ENCODE measurements at places on chromosomes 1 and 21.

- DNase-seq = no peak
Observed at GRCh38 chr1:173663159-173663558, 6.5 kb downstream of the ANKRD45 start.

DNA sequence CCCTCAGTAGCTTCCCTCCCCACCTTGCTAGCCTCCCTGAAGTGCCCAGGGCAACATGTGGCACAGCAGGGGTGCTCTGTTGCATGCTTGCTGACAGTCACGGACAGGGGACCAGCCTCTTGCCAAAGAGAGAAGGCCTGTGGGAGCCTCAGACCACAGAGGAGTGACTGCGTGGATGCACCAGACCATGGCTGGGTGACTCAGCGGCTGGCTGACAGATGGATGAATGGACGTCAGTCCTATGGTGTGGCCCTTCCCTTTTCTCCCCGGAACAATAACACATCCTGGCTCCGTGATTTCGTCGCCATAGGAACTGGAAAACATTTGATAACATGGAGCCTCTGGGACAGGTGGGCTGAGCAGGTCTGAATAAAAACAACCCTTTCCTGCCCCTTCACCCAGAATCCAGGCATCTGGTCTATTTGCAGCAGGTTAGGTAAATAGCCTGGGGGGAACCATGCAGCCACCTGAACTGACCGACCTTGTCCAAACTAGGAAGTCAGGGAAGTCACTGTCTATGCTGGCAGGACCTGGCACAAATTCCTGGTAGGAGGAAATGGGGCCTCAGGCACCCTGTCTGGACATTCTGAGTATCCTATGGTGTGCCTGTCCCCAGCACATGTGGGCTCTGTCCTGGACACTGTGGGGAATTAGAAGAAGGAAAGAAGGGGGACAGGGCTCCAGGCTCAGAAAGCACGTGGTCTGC, 53.3 kb downstream of the NENF start:
- no peak for DNase-seq

DNA sequence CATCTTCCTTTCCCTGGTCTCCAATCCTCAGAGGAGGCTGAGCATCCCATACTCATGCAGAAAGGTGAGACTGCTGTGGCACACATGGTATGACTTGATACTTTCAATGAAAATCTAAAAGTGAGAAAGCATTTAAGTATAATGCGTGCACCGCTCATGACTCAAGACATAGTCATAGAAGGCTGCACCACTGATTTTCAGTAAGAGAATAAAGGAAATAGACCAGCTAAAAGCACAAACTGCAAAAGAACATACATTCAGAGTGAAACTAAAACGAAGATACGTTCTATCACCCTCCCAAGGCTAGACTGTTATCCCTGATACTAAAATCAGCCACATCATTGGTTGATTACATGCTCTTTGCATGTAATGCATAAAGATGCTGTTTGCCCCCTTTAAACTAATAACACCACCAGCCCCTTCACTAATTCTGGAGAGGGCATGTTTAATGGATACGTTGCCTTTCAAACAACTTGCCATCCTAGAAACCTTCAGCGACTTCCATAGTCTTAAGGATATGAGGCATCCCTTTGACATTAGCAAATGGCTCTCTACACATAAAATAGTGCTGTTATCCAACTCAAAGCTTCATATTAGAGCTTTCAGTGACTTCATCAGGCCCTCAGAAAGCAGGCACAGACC, 2.1 kb downstream of the PLD5 start:
- no peak for DNase-seq

GRCh38 chr1:69587391-69587790, 19.7 kb downstream of the LRRC7 start:
- DNase-seq = no peak

DNA sequence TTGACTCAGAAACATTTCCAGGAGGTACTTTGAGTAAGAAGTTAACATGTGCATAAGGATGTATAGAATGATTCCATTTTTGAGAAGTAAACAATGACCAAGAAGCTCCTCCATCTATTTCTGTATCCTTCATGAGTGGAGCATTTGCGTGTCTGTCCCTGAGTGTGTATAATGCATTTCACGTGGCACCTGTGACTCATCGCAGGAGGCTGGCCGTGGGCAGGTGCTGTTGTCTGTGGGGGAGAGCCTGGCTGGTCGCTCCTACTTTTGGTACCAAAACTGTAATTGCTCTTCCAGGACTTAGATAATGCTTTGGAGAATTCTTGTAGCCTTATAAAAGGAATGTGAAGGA, 16.5 kb downstream of the SLC37A1 start:
- DNase-seq = peak; percentile 37

DNA sequence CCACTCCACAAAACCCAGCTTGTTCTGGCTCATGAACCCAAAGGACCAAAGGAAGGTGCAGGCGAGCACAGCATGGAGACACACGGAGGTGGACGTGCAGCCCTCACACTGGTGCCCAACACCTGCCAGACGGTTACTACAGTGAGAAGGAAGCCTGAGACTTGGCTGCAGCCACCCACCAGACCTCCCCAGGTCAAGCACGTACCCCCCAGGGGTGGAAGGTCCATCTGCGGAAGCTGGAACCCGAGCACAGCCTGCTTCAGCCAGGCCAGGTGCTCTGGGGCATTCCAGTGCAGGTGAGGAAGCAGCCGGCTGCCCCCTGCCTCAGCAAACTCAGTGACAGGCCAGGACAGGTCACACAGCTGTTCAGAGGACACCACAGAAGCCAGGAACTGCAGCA, 16.0 kb upstream of the LSS start:
- DNase-seq = no peak

DNA sequence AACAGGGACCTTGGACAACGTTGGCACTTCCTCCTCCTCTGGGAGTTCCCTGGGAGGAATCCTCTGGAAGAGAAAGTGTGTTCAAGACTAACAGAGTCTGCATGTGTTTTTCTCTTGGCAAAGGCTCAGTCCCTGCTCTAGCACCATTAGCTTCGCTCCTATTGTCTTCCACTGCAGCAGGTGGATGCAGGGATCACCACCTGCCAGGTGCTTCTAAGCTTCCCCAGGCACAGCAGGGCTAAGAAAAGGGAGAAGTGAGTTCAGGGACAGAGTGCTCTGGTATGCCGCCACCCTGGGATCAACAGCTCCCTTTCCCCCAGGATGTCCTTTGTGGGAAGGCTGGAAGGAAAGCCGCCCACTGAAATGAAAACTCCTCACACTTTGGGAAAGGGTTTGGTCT, 43.9 kb upstream of the IL20 start:
- no peak for DNase-seq

DNA sequence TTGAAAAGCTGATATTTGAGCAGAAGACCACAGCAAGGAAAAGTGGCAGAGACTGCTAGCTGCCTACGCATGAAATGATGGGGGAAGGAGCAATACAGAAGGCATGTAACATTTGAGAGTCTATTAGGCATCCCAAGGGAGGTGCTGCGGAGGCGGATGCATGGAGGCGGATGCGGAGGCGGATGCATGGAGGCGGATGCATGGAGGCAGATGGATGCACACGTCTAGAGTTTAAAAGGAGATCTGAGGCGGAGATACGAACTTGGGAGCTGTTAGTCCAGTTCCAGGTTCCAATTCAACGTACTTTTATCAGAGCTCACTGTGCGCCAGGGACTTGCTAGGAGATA, 744 bp upstream of the DDX20 start:
- DNase-seq = peak; percentile 25

GRCh38 chr1:65259816-65260215, 49.5 kb upstream of the DNAJC6 start:
- no peak for DNase-seq

DNA sequence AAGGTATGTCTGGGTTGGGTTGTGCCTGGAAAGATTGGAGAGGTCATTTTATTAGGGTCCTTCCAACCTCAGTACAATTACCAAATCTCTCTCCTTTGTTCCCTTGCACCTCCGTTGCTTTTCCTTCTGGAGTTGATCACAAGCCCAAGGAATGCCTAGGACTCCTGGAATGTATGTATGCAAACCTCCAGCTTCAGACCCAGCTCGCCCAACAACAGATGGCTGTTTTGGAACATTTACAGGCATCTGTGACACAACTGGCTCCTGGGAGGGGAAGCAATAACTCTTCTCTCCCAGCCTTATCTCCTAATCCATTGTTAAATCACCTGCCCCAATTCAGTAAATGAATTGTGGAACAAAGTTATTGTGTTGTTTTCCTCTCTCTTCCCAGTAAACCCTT, 8.3 kb downstream of the TSACC start:
- no peak for DNase-seq

DNA sequence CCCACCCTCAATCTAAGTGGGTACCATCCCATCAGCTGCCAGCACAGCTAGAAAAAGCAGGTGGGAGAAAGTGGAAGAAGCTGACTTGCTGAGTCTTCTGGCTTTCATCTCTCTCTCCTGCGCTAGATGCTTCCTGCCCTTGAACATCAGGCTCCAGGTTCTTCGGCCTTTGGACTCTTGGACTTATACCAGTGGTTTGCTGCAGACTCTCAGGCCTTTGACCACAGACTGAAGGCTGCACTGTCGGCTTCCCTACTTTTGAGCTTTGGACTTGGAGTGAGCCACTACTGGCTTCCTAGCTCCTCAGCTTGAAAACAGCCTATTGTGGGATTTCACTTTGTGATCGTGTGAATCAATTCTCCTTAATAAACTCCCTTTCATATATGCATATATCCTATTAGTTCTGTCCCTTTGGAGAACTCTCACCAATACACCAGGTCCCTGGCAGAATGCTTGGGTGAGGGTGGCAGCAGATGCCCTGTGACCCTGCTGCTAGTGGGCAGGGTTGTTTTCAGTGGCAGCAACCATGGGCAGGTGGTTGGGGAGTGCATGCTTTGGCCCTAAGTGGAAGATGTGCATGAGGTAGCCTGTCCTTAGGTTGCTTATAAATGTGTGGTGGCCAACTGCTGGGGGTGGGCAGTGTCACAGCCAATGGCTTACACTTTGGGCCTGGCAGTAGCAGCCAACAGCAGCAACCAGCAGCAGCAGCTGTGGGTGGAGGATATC, 10.8 kb upstream of the ADAM30 start:
- no peak for DNase-seq

- DNase-seq = no peak
Observed at GRCh38 chr1:117599286-117600221, 6.3 kb upstream of the TENT5C start.

GRCh38 chr21:33265664-33266049, 510 bp upstream of the IL10RB start:
- DNase-seq = no peak

- DNase-seq = no peak
Observed at GRCh38 chr1:58883037-58883887, 99.4 kb upstream of the JUN start.

DNA sequence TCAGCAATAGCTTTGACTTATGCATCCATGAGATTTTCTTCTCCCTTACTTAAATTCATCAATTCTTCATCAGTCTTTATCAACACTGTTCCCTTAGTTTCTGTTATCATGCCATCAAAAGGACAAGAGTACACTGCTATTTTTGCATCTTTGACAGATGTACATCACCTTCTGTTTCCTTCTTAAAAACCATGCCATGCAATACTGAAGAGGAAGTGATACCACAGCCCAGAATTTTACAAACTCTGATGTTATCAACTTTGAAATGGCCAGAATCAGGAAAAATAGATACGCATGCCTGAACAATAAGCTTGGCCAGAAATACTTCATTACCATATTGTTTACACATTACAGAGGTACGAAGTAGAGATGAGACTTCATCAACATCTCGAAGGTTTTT, 21.1 kb downstream of the FMO5 start:
- no peak for DNase-seq

GRCh38 chr21:25409978-25410377, 197.3 kb downstream of the MRPL39 start:
- DNase-seq = no peak

GRCh38 chr21:38840456-38841300, 34.9 kb downstream of the ETS2 start:
- no peak for DNase-seq

DNA sequence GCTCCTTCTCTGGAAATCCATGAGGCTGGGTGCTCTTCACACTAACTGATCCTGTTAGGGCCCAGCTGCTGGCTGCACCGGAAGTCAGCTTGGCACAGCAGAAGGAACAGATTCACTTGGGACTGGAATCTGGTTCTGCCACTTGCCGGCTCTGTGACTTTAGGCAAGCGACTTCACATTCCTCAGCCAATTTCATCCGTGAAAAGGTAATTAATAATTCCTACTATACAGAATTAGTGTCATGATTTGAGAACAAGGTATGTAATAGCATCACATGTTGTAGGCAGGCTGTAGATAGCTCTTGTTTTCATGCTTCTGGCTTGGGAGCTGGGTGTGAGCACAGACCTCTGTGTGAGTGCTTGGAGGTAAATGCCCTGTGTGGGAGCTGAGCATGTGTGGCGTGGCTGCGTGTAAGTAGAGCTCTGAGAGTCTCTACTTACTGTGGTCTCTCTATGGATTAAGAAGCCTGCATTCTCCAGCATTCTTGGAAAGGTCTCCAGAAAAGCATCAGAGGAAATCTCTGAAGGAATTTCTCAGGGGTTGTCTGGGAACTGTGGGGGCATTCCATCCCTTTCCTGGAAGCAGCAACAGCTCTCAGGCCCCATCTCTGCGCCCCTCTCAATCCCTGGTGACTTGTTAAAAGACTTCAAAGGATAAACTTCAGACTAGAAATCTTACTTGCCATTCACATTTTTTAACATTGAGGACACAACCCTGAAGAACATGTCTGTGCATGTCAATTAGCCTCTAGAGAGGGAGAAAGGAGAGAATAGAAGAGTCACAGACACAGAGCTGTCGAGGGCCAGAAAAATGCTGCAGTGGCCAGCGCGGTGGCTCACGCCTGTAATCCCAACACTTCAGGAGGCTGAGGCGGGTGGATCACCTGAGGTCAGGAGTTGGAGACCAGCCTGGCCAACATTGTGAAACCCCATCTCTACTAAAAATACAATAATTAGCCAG, 47.7 kb upstream of the PPM1J start:
- DNase-seq = no peak

- no peak for DNase-seq
Observed at GRCh38 chr1:8443558-8444194, 125.8 kb downstream of the SLC45A1 start.
